ENCODE measurements at places on chromosomes 11 and 22. TPM values are rescaled to one million over a fixed set of nuclear protein-coding genes. Genes with fewer than 3 reads are reported as not detected.
A peak's percentile ranks its signal among the peaks of the same experiment; 100 is the strongest.

DNA sequence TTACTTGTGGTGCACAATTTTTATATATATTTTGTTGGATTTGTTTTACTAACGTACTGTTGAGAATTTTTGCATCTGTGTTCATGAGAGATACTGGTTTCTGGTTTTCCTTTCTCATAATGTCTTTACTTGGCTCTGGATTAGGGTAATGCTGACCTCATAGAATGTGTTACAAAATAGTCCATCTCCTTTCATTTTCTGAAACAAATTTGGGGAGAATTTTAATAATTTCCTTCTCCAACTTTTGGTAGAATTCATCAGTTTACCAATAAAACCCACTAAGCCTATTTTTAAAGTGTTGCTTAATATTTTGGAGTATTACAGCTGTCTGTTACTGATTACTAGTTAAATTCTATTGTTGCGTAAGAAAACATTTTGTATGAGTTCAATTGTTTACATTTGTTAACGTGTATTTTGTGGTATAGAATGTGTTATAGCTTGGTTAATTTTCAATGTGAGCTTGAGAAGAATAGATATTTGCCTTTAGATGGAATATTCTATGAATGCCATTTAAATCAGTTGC is 11.5 kb downstream of the TRIM22 start:
- H3K36me3 ChIP-seq, result peaks cover 61% of the 10 kb centered on the region
- H3K27ac ChIP-seq, result no peak overlapping the region
- no peaks in the 10 kb centered on the region for H3K27me3 ChIP-seq
- DNase-seq, result no peak
- H3K4me3 ChIP-seq, result no peak overlapping the region

- DNase-seq, result no peak
- H3K4me3 ChIP-seq, result no peak overlapping the region
- H3K4me1 ChIP-seq, result peaks cover 12% of the 10 kb centered on the region
- H3K36me3 ChIP-seq, result peaks cover 12% of the 10 kb centered on the region
Observed at GRCh38 chr11:108131993-108132392, 10.6 kb downstream of the ACAT1 start.

The FADS1 gene
- total RNA-seq, result 22.6 TPM

DNA sequence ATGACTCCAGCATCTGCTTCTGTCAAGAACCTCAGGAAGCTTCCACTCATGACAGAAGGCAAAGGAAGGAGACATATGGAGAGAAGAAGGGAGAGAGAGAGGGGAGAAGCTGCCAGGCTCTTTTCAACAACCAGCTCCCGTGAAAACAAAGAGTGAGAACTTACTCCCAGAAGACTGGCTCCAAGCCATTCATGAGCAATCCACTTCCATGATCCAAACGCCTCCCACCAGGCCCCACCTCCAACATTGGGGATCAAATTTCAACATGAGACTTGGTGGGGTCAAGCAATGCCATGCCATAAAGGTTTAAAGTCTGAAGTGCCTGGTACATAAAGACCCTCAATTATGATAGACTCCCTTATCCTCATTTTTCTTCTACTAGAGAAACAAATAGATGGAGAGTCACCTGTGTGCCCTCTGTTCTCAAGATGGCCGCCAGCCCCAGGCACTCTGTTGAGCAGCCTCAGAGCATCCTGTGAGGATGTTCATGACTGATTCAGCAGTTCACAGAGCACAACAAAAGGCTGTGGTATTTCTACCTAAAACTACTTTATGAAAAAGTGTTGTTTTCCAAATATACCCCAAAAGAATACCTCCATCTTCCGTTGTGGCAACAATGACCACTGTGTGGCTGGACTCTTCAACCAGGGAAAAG is 69.0 kb upstream of the CRTAM start:
- peaks cover 9% of the 10 kb centered on the region for H3K36me3 ChIP-seq
- no peak for DNase-seq
- no peak overlapping the region for H3K4me3 ChIP-seq
- peaks cover 36% of the 10 kb centered on the region for H3K4me1 ChIP-seq
- H3K27ac ChIP-seq, result no peak overlapping the region

The KRTAP5-6 gene
- total RNA-seq, result not detected

GRCh38 chr22:28139961-28140360 is 220.9 kb upstream of the PITPNB start:
- H3K27me3 ChIP-seq, result peaks cover 3% of the 10 kb centered on the region
- H3K4me1 ChIP-seq, result peaks cover 67% of the 10 kb centered on the region
- DNase-seq, result peak; percentile 85
- H3K27ac ChIP-seq, result peak overlapping the region; percentile 92
- peak overlapping the region; percentile 72 for H3K4me3 ChIP-seq
- peaks cover 10% of the 10 kb centered on the region for H3K36me3 ChIP-seq

The NRXN2 gene
- total RNA-seq, result not detected

DNA sequence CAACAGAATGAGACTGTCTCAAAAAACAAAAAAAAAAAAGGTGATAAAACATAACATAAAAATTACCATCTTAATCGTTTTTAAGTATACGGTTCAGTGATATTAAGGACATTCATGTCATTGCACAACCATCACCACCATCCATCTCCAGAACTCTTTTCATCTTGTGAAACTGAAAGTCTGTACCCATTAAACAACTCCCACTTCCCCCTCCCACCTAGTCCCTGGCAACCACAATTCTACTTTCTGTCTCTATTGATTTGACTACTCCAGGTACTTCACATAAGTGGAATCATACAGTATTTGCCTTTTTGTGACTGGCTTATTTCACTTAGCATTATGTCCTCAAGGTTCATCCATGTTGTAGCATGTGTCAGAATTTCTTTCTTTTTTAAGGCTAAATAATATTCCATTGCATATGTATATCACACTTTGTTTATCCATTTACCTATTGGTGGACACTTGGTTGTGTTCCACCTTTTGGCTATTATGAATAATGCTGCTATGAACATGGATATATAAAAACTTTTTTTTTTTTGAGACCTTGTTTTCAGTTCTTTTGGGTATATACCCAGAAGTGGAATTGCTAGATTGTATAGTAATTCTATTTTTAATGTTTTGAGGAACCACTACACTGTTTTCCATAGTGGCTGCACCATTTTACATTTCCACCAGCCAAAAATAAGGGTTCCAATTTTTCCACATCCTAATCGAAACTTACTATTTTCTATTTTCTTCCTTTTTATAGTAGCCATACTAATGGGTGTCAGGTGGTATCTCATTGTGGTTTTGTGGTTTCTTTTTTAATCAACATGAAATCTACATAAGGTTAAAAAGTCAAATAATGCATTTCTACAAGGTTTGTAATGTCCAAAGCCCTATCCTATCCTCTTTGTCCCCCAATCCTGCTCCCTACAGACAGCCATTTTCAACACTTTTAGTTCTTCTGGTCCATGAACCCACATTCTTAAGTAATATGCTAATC is 23.4 kb upstream of the PIK3C2A start:
- H3K4me3 ChIP-seq, result no peak overlapping the region
- H3K27me3 ChIP-seq, result no peaks in the 10 kb centered on the region
- H3K4me1 ChIP-seq, result peaks cover 12% of the 10 kb centered on the region
- DNase-seq, result no peak
- no peak overlapping the region for H3K27ac ChIP-seq

The LINC01488 gene
- not detected for total RNA-seq

The LRRC74B gene
- not detected for total RNA-seq

All from HFFc6 (cell line).